ENCODE measurements at places on chromosomes 5 and 9. TPM values are rescaled to one million over a fixed set of nuclear protein-coding genes. Genes with fewer than 3 reads are reported as not detected.

Gene IFNK
- not detected for total RNA-seq

Gene ALDH1A1
- not detected for total RNA-seq

Gene CDC20B
- not detected for total RNA-seq

Gene ZDHHC11B
- total RNA-seq = 0.40 TPM

Gene SLC6A3
- total RNA-seq = not detected

DNA sequence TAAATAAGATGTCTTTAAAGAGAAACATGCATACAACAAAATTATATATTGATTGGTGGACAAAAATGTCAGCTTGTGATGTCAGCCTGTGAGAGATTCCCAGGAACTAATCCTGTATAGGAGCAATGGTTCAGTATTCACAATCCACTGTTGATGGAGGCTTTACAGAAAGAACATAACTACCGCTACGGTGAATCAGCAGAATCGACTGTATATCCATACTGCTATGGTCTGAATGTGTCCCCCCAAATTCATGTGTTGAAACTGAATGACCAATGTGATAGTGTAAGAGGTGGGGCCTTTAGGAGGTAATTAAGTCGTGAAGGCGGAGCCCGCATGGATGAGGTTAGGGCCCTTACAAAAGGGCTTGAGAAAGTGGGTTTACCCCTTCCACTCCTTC lies 40.4 kb upstream of the TBC1D2 start:
- DNase-seq = no peak
- H3K27ac ChIP-seq = no peak overlapping the region
- no peaks in the 10 kb centered on the region for H3K27me3 ChIP-seq
- H3K36me3 ChIP-seq = no peaks in the 10 kb centered on the region
- no peak overlapping the region for H3K4me3 ChIP-seq

- peaks cover 5% of the 10 kb centered on the region for H3K4me1 ChIP-seq
- no peaks in the 10 kb centered on the region for H3K36me3 ChIP-seq
- DNase-seq = no peak
Observed at GRCh38 chr5:96054311-96055030, 92.8 kb upstream of the ELL2 start.

- H3K4me1 ChIP-seq = peaks cover 9% of the 10 kb centered on the region
- no peak for DNase-seq
- no peaks in the 10 kb centered on the region for H3K36me3 ChIP-seq
Observed at GRCh38 chr9:136362450-136362784, 1.1 kb downstream of the DNLZ start.

DNA sequence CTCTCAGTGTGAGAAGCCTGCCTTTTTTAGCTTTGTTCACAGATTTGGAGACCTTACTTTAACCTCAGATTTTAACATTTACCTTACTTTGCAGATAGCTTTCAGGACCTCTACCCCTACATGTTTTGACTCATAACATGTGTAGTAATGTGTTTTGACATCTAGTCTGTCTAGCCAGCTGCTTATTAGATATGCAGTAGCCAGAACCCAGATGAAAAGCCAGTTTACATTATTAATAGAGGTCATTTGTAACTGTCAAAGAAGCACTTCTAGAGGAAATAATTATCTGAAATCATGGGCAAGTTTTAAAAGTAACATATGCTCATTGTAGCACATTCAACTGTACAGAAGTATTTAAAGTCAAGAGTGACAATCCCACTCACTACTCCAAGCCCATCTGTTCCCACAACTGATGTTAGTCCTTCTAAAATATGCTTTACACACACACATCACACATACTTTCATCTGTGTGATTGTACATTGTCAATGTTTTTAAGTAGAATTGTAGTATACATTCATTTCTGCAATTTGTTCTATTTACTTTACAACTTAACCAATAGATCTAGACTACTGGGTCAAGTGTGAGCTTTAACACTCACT lies 71.8 kb upstream of the NIPAL4 start:
- peaks cover 84% of the 10 kb centered on the region for H3K4me1 ChIP-seq
- peak; percentile 42 for DNase-seq
- H3K4me3 ChIP-seq = no peak overlapping the region
- H3K36me3 ChIP-seq = no peaks in the 10 kb centered on the region

DNA sequence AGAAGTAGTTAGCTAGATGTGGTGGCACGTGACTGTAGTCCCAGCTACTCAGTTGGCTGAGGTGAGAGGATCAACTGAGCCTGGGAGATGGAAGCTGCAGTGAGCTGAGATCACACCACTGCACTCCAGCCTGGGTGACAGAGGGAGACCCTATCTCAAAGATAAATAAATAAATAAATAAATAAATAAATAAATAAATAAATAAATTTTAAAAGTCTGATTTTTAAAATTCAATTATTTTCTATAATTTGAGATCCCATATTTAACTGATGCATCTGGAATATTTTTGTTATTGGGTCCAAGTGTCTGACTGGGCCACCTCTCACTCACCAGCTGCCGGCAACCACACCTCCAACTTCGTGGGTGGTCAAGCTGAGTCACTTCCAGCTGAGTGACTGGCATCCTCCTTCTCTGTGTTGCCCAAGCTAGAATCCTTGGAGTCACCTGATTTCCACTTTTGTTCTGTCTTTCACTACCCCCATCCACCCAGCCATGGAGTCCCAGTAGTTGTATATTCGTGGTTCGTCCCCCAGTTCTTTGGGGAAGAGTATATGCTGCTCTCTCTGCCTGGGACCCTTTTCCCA lies 70.9 kb downstream of the EGFLAM start:
- DNase-seq = peak; percentile 78
- H3K27me3 ChIP-seq = peaks cover 31% of the 10 kb centered on the region
- H3K36me3 ChIP-seq = no peaks in the 10 kb centered on the region
- no peak overlapping the region for H3K4me3 ChIP-seq
- H3K4me1 ChIP-seq = 0 out of 2 replicates have a peak, but pooled peaks cover 4% of the 10 kb centered on the region
- no peak overlapping the region for H3K27ac ChIP-seq

DNA sequence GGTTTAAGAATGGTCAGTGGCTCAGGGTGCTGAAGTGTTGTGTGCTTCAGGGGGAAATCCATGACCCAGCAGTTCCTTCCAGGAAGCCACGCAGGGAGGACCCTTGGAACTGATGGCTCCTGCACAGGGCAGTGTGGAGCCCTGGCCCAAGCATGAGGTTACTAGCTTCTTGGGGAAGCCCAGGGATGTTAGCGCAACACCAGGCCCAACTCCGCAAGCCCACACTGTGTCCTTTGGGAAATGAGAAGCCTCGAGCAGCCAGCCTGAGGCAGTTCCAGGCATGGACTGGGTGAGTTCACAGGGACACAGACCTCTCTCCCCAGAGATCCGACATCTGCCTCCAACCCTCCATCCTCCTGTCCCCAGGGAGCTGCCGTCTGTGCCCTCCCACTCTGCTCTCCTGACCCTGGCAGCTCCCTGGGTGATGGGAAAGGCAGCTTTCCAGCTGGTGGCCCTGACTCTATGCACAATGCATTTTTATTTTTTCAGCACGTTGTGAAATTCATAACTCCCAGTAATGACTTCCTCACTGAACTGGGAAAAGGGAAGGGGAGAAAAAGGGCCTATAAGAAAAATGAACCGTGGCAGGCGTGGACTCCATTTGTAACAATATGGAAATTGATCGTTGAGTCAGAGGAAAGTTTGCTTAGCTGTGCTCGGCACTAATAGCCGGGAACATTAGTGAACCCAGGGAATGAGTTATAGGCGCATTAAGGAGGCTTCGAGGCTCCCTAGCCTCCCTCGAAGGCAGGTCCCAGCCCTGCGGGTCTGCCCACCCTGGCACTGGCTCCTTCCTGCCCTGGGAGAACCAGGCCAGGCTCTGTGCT lies 34.1 kb downstream of the LMX1B start:
- H3K4me1 ChIP-seq = no peaks in the 10 kb centered on the region
- no peaks in the 10 kb centered on the region for H3K36me3 ChIP-seq
- peaks cover 19% of the 10 kb centered on the region for H3K27me3 ChIP-seq
- DNase-seq = no peak
- H3K27ac ChIP-seq = no peak overlapping the region

- no peak for DNase-seq
- H3K4me1 ChIP-seq = no peaks in the 10 kb centered on the region
- H3K4me3 ChIP-seq = no peak overlapping the region
- no peak overlapping the region for H3K27ac ChIP-seq
- H3K27me3 ChIP-seq = peaks cover 17% of the 10 kb centered on the region
Observed at GRCh38 chr9:89844535-89844934, 239.7 kb downstream of the GADD45G start.

GRCh38 chr9:16559418-16560188 lies 310.9 kb downstream of the BNC2 start:
- H3K4me1 ChIP-seq = no peaks in the 10 kb centered on the region
- DNase-seq = no peak
- H3K27ac ChIP-seq = no peak overlapping the region
- no peaks in the 10 kb centered on the region for H3K36me3 ChIP-seq
- H3K27me3 ChIP-seq = no peaks in the 10 kb centered on the region

Data from PC-3 (cell line).